ENCODE measurements at places on chromosomes 3 and 15. TPM values are rescaled to one million over a fixed set of nuclear protein-coding genes. Genes with fewer than 3 reads are reported as not detected.

DNA sequence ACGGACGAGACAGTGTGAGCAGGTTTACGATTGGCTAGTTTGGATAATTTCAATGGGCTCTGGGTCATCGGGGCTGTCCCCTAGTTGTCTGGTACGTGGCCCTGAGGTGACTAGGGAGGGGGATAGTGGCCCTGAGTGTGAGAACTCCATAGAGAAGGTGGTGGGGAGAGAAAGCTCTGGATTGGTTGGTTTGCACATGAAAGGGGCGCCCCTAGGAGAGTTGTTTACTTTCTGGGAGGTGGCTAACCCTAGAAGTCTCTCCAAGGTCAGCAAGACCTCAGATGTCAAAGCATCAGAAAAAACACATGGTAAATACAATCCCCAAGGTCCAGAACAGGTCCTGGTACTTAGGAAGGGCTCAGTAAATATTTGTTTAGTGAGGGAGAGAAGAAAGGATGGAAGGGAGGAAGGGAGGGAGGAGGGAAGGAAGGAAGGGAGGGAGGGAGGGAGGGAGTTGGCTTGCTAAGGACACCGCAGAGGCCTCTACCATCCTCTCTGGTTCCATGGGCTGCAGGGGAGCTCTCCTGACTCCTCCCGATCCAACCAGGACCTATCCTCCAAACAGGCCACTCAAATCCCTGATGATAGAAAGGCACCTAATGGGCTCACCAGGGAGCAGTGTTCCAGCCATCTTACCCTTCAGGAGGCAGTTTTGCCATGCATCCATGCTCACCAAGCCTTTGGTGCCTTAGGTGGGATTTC, 3.0 kb upstream of the TRH start:
- no peak for DNase-seq

- DNase-seq = no peak
Observed at GRCh38 chr3:31165399-31165860, 271.0 kb upstream of the GADL1 start.

DNA sequence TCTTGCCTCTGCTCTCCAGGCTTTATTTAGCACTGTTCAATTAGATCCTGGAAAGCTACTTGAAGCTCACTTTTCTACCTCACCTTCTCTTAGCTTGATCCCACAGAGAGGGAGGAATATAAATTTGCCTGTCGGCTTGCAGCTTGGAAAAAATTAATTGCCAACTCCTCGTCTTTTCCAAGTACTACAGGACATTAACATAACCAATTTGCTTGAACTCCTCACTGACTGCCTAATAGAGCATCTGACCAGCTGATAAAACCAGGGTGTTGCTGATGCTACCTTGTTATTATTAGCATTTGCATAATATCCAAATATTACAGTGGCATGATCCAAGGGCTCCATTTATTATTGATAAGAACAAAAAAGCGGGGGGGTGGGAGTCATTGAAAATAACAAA, 561.8 kb downstream of the MCTP2 start:
- DNase-seq = no peak

DNA sequence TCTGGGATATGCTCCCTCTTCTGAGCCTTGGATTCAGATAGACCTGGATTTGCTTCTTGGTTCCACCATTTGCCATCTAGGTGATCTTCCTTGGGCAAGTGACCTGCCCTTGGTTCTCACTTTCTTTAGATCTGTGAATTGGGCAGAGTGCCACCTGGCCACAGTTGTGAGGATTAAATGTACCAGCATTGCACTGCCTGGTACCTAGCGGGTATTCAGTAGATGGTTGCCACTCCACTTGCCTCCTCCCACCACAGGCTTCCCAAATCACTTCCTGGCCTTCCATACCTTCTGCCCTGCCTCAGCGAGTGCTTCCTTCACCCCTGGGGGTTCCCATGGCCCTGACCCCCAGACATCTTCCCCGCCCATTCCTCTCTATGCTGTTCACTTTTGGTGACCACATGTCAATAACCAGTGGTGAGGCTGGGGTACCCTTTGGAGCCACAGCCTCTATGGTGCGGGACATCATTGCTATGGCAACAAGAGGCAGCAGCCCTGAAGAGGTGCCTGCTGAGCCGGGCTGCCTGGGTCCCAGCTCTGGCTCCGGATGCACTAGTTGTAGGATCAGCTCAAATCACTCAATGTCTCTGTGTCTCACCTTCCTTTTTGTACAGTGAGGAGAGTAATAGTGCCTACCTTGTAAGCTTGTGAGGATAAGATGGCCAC, 40.5 kb downstream of the CMTM7 start:
- DNase-seq = no peak

- DNase-seq = no peak
Observed at GRCh38 chr3:27680517-27681246, 41.4 kb downstream of the EOMES start.

LTF gene
- 3.3 TPM for total RNA-seq

TGM4 gene
- not detected for total RNA-seq

C3orf18 gene
- 4.2 TPM for total RNA-seq

PLCL2 gene
- total RNA-seq = 17.2 TPM

ARHGEF26 gene
- 15.0 TPM for total RNA-seq

SLC7A14 gene
- 0.75 TPM for total RNA-seq

KCNMB2 gene
- total RNA-seq = not detected

All from transverse colon (tissue), 4 donors.